Stimulated activated CD4-positive, alpha-beta T cell treated with anti-CD3 and anti-CD28 coated beads, Interleukin-1b, Interleukin-23, amount 100 ng/mL, for 24 hours (primary cell): ENCODE measurements at places on chromosomes 1 and 21.

DNA sequence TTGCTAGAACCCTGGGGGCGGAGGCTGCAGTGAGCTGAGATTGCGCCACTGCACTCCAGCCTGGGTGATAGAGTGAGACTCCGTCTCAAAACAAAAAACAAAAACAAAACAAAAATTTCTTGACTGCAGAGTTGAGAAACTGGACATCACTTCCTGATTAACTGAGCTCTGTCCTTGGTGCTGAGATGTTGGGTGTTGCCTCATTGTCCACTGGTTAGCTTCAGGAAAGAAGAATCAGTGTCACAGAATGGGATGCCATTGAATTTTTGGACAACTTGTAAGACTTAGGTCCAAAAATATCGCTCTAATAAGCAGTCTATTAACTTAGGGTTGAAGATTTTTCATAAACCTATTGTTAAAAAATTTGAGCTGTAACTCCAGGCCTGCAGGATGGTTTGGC, 23.8 kb upstream of the KCNA10 start:
- DNase-seq, result no peak

DNA sequence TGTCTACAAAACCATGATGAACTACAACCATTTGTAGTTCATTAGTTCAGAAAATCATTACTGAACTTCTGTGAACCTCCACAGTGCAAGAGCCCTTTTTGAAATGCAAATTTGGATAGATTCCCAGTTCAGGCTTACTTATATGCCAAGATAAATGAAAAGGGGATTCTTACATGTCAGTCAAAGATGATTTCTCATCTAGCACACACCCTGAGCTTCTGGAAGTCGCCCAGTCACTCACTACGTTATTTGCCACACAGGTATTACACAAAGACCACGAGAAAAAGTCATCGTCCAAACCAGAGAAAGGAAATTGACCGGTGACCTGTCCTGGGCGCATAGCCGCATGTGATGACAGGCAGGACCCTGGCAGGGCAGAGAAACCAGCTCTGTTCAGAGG, 41.8 kb downstream of the ETS2 start:
- no peak for DNase-seq

DNA sequence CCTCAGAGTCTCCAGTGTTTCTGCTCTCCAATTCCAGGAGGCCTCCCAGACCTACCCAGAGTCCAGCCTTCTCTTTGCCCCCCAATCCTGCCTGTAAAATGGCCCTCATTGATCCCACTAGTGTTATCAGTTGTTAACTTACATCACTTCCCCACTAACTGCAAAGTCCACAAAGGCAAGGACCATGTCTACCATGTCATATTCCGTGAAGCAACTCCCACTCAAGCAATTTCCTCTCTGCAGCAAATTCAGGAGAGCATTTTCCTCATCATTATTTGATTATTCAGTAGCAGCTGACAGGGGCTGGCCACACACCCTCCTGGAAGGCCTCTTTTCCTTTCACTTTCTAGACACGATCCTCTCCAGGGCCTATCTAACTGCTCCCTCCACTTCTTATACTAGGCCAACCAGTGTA, 153.5 kb downstream of the RERE start:
- no peak for DNase-seq

DNA sequence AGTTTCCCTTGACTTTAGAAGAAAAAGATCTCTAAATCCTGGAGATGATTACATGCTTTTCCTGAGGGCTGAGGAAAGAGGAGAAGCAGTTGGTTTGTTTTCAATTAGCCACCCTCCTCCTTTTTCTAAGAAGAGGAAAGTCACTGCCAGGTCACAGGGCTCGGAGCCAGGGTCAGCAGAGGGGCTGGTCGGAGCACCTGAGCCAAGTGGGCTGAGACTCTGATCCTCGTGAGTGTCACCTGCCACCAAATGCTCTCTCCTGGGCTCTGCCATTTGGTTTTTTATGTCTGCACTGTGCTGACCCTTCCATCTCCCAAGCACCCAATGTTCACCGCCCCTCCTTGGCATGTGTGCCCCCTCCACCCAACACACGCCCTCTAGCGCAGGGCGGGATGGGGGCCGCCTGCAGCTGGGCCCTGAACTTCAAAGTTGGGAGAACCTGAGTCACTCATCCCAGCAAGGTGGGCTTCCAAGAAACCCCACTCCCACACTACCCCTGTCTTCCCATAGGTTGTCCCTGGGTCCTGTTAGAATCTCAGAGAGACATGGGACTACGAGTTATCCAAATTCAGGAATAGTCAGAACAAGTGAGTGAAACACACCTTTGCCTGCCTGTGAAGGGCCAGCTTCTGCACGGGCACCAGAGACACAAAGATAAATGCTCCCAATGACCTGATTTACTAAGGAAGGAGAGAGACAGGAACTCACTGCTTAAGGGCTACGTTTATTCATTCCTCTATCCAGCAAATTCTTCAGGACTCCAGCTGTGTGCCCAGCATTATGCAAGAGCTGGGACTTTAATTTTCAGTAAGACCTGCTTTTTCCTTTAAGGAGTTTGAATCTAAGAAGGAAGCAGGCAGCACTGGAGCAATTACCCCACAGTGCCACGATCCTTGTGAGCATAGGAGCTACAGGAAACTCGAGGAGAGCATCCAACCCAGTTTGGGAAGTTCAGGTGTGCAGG, 127.5 kb downstream of the RHOU start:
- DNase-seq, result no peak

GRCh38 chr21:41234569-41234968, 66.6 kb downstream of the BACE2 start:
- no peak for DNase-seq

DNA sequence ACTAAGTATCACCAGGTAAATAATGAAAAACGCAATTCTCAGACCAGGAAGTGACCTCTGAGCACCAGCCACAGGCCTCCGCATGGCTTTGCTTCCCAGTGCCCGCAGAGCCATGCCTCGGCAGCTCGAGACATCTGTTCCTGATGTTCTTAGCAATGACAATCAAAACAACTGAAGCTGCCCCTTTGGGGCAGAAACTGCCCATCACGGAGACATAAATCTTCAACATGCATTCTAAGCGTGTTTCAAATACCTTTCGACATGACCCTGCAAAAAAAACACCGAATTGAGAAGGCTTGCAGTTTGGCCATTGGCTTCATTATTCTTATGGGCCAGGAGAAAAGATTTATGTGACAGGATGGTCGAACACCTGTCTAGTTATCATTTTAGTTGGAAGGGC, 5.8 kb upstream of the RAP1GAP start:
- DNase-seq, result no peak

- no peak for DNase-seq
Observed at GRCh38 chr1:7108251-7108650, 323.0 kb downstream of the CAMTA1 start.

- DNase-seq, result no peak
Observed at GRCh38 chr1:111733992-111734341, 5.2 kb downstream of the INKA2 start.

DNA sequence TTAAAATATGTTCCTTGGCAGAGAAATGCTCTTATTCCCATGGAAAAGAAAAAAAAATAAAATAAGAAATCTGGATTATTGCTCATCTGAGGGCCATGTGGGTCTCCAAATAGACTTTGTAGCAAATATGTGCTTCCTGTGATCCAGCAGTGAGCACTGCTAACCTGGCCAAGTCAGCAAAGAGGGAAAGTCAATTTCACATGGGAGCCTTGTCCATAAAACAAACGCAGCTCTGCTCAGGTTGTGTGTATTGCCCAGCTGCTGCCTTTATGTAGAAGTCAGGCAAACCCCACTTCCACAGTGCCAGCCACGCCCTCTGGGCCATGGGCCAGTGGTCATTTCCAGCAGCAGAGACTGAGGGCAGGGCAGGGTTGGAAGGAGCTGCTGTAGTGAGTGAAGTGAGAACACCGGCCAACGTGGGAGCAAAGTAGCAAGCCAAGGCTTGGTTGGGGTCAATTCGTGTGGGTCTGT, 174.3 kb downstream of the LYPLAL1 start:
- no peak for DNase-seq

DNA sequence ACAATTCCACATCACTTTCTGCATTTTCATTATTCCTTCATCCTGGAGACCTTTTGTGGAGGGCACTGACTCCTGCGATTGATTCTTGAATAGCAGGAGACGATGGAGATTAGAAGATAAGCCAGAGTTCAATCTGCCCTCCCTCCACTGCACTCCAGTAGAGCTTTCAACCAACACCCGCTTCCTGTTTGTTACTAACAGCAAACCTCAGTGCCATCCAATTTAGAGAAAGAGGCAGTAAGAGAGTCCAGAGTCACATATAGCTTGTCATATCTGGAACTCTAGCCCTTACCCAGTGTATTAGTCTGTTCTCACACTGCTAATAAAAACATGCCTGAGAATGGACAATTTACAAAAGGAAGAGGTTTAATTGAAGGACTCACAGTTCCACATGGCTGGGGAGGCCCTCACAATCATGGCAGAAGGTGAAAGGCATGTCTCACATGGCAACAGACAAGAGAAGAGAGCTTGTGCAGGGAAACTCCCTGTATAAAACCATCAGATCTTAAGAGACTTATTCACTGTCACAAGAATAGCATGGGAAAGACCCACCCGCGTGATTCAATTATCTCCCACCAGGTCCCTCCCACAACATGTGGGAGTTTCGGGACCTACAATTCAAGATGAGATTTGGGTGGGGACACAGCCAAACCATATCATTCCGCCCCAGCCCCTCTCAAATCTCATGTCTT, 55.9 kb downstream of the PCBP3 start:
- DNase-seq, result peak; percentile 13

- no peak for DNase-seq
Observed at GRCh38 chr1:32724678-32725614, 22.4 kb upstream of the SYNC start.

DNA sequence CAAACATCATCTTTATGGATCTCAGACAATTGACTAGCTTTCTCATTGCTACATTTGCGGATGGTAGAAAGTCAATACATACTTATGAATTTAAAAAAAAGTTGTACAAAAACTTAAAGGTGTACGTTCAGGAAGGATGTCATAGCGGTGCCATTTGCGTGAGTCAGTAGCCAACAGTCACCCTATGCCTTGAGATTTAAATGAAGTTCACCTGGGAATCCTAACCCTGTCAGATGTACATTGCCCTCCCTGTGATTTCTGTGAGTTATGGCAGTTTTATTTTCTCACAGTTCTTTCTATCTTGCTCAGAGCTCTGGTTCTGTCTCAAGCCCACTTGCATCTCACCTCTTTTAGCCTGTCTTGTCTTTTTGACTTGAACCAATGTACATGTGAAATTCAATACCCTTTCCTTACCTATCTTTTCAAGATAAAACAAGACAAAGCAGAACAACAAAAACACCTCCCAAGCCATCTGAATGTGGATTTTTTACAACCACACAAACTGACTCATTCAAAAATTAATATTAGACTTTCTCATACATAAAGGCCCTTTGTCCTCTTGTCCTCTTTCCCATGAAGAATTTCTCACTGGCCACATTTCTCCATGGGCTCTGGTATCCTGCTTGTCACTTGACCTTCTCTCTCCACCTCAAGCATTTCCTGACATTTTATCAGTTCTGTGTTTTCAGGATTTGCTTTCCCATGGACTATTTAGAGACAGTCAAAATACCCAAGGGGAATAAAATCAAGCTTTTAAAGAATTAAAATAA, 25.3 kb upstream of the ZNF697 start:
- no peak for DNase-seq

DNA sequence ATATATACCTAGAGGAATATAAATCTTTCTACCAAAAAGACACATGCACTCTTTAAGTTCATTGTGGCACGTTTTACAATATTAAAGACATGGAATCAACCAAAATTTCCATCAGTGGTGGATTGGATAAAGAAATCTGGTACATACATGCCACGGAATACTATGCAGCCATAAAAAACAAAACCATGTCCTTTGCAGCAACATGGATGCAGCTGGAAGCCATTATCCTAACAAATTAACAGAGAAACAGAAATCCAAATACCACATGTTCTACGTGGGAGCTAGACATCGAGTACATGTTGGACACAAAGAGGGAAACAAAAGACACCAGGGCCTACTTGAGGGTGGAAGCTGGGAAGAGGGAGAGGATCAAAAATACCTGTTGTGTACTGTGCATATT, 33.0 kb upstream of the B3GALT2 start:
- no peak for DNase-seq

- no peak for DNase-seq
Observed at GRCh38 chr1:166789286-166789685, 50.0 kb upstream of the POGK start.

DNA sequence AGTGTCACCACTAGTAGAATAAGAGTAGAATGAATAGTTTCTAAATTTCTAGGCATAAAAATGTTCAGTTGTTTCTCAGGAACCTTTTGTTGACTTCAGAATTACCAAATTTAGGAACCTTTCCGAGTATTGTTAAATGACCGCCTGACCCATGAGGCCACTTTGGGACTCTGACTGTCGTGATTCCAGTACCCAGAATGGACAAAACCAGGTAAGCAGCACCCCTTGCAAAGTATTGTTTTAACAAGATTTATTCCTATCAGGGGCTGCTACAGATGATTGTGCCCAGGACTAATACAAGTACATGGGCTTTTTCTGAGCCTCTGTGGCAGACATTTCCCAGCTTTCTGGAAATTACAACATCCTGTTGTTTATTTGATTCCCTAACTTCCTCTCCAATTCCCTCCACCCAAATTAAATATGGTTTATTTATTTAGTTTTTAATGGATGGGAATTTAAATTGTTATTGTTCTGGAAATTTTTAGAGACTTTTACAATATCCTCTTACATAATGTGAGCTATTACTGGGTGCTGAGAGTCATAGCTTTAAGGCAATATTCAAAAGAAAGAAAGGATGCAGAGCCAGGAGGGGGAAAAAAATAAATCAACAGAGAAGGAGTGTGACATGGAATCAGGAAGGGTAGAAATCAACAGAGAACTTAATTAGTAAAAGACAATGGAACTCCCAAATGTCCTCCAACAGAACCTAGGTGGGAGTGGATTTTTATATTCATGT, 37.4 kb upstream of the NTPCR start:
- DNase-seq, result no peak

DNA sequence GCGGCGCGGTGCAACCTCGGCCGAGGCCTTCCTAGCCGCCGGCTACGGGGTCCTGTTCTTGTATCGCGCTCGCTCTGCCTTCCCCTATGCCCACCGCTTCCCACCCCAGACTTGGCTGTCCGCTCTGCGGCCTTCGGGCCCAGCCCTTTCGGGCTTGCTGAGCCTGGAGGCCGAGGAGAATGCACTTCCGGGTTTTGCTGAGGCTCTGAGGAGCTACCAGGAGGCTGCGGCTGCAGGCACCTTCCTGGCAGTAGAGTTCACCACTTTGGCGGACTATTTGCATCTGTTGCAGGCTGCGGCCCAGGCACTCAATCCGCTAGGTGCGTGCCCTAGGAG, 379 bp downstream of the PPCS start:
- peak; percentile 16 for DNase-seq

DNA sequence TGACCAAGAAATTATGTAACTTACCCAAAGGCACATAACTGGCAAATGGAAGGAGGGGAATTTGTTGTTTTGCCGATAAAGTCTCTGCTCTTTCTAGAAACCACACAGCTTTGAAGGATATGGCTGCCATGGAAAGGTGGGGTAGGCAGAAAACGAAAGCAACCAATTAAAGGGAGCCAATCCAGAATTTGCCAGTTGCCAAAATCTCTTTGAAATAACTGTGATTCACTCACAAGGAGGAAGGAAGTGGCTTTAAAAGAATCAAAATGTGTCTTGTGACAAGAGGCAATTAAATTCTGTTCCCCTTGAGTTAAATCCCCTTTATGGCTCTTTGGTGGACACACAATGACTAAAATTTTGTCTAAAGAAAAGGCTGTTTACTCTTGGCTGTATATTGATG, 61.2 kb upstream of the CCDC190 start:
- no peak for DNase-seq

- DNase-seq, result no peak
Observed at GRCh38 chr1:88079036-88079435, 605.0 kb upstream of the PKN2 start.

GRCh38 chr1:181763736-181764135, 280.4 kb downstream of the CACNA1E start:
- DNase-seq, result no peak
